ENCODE measurements at places on chromosomes 3 and 15. TPM values are rescaled to one million over a fixed set of nuclear protein-coding genes. Genes with fewer than 3 reads are reported as not detected.
A peak's percentile ranks its signal among the peaks of the same experiment; 100 is the strongest.

GRCh38 chr15:91308199-91308598 lies 208.1 kb downstream of the SV2B start:
- no peak for DNase-seq

DNA sequence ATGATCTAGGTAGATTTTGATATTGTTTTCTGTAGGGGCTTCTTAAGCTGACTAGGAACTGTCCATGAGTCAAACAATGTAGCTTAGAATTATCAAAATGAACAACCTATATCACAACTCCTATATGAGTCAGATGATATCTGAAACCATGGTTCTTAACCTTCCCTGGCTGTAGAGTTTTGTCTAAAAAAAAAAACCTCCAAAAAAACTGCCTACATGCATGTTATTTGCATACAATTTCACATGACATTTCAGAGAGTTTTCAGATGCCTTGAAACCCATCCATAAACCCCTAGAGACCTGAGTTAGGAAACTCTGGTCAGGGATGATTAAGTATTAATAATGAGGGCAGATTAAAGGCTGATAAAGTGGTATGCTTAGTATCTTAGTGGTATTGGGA lies 157.0 kb downstream of the CHST2 start:
- no peak for DNase-seq

GRCh38 chr3:550471-550870 lies 353.9 kb downstream of the CHL1 start:
- no peak for DNase-seq

- no peak for DNase-seq
These were observed 2.5 kb downstream of the GOLIM4 start for GRCh38 chr3:168093229-168093628.

GRCh38 chr3:192566706-192567290 lies 160.5 kb downstream of the FGF12 start:
- DNase-seq = peak; percentile 74

- DNase-seq = no peak
These were observed 250.9 kb downstream of the MAGI1 start for GRCh38 chr3:65787827-65788226.

DNA sequence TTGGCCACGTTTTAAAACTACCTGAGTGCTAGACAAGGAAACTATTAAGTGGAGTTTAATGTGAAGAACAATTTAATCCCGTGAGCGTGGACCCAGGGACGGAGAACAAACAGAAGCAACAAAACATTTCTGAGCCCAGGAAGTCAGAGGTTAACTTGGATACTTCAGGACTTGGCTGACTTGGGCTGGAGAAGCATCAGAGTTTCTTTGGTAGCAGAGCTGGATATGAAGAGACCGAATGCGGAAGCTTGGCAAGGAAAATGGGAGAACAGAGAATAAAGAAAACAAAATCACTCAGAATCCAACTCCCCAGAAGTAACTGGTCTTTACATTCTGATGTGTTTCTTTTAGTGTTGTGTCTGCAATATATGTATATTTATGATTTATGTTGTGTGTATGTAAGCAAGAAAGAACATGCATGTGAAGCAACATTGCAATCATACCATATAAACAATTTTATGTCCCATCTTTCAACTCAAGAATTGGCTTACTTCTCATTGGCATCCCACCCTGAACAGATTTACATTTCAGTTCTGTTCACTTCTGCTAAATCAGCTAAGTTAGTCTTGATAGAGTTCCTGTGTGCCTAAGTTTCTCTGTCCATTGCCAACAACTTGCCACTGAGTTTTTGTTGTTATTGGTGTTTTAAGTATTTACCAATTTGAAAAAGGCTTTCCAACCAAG lies 17.2 kb upstream of the PLOD2 start:
- DNase-seq = no peak

DNA sequence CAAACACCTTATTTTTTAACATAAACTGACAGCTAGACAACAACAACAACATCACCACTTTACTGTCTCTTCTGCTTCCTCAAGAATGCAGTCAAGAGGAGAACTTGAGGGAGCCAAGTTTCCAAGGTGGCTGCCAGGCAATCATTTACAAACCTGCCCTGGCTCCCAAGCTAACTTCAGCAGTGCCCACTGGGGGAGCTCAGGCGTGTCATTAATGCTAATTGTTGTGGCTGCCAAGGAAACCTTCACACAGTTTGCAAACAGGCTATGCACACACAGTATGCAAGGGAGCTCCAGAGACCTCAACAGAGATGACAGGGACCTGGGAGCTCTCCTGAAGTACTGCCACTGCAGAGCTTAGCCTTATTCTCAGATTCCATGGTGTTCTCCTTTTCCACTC lies 2.1 kb downstream of the DZIP1L start:
- DNase-seq = no peak

- DNase-seq = no peak
These were observed 117.7 kb downstream of the DNAJB8 start for GRCh38 chr3:128348805-128349531.

DNA sequence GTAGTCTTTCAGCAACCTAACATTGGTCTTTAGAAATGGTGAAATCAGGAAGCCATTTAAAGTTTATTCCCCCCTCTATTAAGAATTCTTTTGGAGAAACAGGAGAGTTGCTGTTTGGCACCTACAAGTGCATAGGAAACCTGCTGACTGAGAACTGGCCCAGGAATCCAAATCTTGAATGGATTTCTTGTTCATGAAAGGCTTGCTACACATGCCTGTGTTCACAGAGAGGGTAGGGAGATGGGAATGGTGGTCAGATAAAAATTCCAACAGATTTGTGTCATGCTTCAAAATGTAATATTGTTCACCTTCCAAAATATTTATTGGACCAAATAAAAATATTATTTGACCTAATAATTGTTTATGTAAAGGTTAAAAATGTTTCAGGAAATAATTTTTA lies 24.2 kb upstream of the ZPLD1 start:
- DNase-seq = no peak

- no peak for DNase-seq
These were observed 18.3 kb upstream of the ATP8B4 start for GRCh38 chr15:50137330-50137761.

GRCh38 chr15:43518197-43518761 lies 871 bp downstream of the MAP1A start:
- DNase-seq = peak; percentile 26

DNA sequence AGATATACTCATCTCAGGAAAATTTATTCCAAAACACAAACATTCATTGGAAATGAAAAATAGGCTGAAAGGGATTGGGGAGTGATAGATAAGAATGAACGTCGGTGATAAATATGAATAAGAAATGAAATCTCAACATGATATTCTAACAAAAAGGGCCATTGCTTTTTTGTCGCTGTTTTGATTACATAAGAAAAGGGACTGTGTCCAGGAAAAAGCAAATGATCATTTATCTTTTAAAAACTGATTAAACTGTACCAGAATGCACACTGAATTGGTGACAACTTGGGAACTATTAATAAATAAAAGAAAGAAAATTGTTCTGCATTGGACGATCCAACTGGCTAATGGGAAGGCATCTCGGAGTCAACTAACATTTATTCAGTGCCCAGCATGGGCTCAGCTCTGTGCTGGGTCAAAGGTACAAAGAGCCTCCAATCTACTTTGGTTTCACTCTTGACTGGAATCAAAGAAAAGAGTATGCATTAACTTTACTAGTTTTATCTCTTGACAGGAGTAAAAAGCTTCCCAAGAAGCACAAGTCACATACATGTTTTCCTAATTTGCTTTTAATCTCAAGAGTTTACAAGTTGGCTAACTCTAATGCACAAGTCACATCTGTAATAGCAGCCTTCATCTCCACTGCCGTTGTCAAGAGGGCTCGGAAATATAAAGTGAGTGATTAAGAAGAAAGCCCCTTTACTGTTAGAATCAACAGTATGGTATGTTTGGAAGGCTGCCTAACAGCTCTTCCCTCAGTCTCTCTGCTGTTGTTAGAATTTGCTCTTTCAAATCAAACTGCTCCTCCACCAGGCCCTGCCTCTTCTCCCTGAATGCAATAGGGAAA lies 280.0 kb downstream of the IGSF11 start:
- no peak for DNase-seq

DNA sequence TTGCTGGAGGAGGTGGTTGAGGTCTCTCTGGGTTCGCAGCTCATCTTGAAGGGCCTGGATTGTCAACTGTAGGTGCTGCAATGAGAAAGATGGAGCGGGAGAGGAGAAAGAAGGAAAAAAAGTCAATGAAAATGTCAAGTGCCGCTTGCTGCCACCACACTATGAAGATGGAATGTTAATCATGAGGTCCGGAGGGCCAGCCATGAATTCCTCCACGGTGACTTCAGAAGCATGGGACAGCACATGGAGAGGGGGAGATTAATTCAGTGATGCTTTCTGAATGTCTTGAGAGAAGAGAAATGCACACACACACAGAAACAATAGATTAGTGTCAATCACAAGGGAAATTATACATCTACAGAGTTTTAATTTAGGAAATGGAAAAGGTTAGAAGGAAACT lies 171.9 kb downstream of the ERC2 start:
- no peak for DNase-seq

- no peak for DNase-seq
These were observed 11.3 kb upstream of the P2RY12 start for GRCh38 chr3:151395806-151396205.

DNA sequence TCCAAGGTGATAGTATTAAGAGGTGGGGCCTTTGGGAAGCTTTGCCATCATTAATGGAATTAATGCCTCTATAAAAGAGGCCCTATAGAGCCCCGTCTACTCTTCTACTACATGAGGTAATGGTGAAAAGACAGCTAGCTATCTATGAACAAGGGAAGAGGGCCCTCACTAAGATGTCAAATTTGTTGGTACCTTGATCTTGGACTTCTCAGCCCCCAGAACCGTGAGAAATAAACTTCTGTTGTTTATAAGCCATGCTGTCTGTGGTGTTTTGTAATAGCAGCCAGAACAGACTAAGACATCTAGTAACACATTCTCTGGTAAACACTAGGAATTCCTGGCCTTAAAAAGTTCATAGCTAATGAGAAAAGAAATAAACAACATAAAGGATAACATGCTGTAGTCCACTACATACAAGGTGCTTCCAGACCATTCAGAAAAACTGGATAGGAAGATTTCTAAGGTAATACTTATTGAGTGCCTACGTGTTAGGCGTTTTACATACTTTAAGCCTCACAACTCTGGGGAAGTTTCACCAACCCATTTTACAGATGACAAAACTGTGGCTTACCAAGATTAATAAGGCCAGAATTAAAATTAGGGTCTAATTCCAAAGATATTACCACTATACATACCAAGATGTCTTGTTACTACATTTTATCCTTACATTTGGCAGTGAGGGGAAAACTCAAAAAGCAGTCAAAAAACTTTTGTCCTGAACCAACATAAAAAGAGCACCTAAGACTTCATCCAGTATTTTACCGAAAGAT lies 3.2 kb downstream of the UBE3A start:
- no peak for DNase-seq

DNA sequence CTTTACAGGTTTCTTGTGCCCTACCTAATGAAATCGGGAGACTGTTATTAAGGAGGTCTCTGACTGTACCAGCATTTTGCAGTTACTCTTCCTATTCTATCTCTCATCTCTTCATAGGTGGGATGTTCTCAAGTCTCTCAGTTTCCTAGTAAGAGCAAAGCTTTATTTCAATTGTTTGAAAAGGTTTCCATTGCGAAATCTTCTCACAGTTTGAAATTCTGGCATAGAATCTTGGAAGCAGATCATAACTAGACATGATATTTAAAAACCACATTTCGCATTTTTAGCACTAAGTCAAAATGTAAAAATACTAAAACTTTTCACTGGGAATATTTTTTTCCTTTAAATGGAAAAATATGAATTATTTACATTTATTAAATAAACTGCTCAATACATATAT lies 1311.4 kb downstream of the ROBO2 start:
- DNase-seq = no peak

GRCh38 chr3:101963902-101964362 lies 114.6 kb downstream of the NFKBIZ start:
- no peak for DNase-seq

DNA sequence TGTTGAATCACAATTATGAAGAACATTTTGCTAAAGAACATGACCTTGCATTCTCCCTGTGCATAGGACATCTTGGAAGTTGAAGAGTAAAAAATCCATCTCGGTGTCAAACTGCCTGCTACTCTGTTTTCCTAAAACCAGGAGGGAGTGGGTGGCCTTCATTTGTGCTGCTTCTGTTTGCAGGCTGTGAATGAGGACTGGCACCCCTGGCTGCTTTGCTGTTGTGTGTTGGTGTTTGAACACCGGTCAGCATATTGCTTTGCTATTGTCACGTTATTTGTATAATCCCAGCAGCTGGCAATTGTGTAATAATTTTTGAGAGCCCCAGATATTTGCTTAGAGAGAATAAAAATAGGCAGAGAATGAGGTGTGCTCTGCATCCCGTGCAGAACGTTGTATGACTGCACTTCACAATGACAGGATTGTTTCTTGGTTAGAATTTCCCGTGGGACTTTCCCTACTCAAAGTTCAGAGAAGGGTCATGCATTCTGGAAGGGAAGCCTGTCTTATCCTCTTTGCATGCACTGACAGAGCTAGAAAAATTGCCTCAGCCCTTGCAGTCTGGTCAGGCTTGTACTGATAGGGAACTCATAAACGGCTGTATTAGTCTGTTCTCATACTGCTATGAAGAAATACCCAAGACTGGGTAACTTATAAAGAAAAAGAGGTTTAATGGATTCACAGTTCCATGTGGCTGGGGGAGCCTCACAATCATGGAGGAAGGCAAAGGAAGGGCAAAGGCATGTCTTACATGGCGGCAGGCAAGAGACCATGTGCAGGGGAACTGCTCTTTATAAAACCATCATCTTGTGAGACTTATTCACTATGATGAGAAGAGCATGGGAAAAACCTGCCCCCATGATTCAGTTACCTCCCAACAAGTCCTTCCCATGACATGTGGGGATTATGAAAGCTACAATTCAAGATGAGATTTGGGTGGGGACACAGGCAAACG lies 16.3 kb downstream of the SV2B start:
- DNase-seq = no peak

GRCh38 chr15:88232771-88233201 lies 23.8 kb downstream of the NTRK3 start:
- DNase-seq = no peak

GRCh38 chr3:150985711-150986110 lies 13.2 kb upstream of the CLRN1 start:
- DNase-seq = no peak

DNA sequence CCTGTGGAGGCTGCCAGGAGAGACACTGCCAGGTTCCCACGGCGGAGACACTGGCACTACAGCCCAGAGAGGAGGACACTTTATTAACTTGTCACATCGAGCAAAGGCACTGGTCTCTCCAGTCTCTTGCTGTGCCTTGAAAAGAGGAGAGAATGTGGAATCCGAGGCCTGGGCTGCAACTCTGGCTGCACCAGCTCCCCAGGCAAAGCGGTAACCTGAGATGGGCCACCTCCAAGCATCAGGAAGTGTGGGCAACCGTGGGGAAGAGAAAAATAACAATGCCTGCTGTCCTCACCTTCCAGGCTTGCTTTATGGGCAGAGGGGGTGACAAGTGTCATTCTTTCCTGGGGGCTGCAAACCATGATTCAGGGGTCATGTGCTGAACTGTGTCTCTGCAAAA lies 91.6 kb upstream of the RGMA start:
- no peak for DNase-seq

The MITF gene
- 17.9 TPM for polyA plus RNA-seq

The GOLGA6B gene
- not detected for polyA plus RNA-seq

The NME9 gene
- polyA plus RNA-seq = not detected

The FBXW12 gene
- polyA plus RNA-seq = not detected

The BMF gene
- 2.9 TPM for polyA plus RNA-seq

The ARPP21 gene
- not detected for polyA plus RNA-seq

The ST3GAL6 gene
- 37.3 TPM for polyA plus RNA-seq

The FAN1 gene
- polyA plus RNA-seq = 13.7 TPM

The TIMP4 gene
- polyA plus RNA-seq = 40.5 TPM

The REC114 gene
- polyA plus RNA-seq = not detected

The PPIP5K1 gene
- polyA plus RNA-seq = 7.3 TPM

The SCG5 gene
- 0.54 TPM for polyA plus RNA-seq
